Hematopoietic multipotent progenitor cell (in vitro differentiated cells): ENCODE measurements at places on chromosomes 3 and 15. TPM values are rescaled to one million over a fixed set of nuclear protein-coding genes. Genes with fewer than 3 reads are reported as not detected.

Gene FAM81A
- 0.27 TPM for total RNA-seq

- no peak for DNase-seq
Observed at GRCh38 chr3:186246941-186247340, 115.1 kb downstream of the DGKG start.

Gene RPL15
- total RNA-seq: 6,485 TPM

DNA sequence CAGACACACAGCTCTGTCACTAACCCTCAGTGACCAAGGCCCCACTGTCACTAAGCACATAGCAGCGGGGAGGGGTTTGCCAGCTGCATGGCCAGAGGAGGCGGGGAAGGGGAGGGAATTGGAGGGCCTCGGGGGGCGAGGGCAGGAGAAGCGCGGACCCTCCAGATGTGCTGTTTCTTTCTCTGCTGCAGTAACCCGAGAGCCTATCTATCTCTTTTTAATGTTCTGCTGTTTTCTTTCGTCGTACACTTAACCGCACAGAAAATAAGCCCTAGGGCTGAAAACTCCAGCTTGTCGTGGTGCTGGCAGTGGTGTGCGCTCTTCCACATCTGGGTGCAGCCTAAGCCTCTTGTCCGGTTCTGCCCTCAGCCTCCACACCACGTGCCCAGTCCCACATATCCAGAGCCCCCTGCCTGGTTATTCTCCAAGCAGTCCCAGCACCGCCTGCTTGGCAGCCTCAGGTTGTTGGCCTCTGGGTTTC, 51.1 kb downstream of the BDH1 start:
- no peak for DNase-seq

Gene MAP6D1
- 1.3 TPM for total RNA-seq

DNA sequence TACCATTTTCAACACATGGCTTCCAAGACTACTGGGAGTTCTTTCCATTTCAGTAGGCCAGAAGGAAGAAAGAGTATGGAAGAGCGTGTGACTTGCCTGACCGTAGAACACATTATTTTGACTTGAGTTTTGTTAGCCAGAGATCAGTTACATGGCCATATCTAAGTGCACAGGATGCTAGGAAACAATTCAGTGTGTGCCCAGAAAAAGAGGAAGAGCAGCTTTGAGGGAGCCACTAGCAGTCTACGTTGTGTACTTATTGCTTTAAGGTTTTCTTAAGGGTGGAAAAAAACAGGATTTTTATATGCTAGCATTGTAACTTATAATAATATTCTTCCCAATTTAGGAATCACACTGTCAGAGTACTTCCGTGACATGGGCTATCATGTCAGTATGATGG, 44.1 kb upstream of the GRAMD1C start:
- no peak for DNase-seq

DNA sequence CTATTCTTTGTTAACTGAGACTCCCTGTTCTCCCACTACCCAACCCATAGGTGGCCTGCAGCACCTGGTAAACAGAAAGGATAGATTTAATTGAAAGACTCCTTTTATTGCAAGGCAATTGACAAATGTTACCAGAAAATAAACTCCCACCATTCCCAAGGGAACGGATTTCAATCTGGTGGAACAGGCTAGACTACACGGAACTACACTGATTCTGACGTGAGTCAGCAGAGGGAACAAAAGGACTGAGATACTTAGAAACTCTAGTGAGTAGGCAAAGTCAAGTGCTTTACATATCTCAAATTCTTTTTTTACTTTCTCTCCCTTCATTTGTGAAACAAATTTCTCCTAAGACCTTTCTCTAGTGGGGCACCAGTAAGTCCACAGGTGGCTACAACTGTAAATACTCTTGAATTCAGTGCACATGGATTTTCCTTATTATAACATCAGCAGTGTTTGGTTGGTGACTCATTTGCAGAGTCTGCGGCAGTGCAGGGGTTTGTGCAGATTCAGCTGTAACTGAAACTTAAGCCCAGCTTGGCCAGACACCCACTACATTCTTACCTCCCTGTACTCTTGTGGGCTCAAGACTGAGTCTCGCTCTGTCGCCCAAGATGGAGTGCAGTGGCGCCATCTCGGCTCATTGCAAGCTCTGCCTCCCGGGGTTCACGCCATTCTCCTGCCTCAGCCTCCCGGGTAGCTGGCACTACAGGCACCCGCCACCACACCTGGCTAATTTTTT, 34.3 kb upstream of the PLSCR2 start:
- no peak for DNase-seq

GRCh38 chr15:31367021-31367729, 40.5 kb downstream of the KLF13 start:
- no peak for DNase-seq

- DNase-seq: peak; percentile 71
Observed at GRCh38 chr3:179323197-179324110, 623 bp downstream of the ZNF639 start.

GRCh38 chr15:96692826-96693225, 362.3 kb downstream of the NR2F2 start:
- no peak for DNase-seq

DNA sequence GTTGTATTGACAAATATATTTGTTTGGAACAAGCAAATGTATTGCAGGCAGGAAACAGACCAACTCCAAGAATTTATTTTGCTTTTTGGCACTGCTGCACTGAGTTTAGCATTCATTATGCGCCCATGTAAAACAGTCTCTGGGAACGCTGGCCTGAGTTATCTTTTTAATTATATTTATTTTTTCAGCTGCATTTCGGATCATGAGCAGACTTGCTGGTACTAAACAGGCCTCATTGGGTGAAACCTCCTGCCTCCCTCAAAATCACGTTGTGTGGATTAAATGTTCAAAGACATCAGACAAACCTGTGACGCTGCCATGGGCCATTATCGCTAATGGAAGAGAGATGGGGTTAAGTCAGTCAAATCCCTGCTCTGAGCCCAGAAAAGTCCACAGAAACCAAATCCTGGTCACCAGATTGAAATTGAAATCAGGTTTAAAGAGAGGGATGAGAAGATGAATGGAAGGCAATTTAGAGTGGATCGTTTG, 511.1 kb upstream of the PROK2 start:
- DNase-seq: no peak

GRCh38 chr3:150447631-150448465, 39.8 kb downstream of the TSC22D2 start:
- DNase-seq: no peak

GRCh38 chr15:68493629-68494028, 61.7 kb upstream of the ITGA11 start:
- no peak for DNase-seq

Gene HCLS1
- 63.0 TPM for total RNA-seq

DNA sequence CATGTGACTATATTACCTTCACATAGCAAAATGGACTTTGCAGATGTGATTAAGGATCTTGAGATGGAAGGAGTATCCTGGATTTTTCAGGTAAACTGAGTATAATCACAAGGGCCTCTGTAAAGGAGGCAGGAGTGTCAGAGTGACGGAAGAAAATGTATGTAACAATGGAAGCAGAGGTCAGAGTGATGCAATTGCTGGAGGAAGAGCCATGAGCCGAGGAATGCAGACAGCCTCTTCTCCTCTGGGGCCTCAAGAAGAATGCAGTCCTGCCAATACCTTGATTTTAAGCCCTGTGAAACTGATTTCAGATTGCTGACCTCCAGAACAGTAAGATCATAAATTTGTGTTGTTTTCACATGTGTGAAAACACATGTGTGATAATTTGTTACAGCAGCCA, 15.1 kb downstream of the HEMK1 start:
- no peak for DNase-seq

GRCh38 chr3:46853441-46854415, 9.5 kb downstream of the MYL3 start:
- no peak for DNase-seq

Gene GNAT1
- total RNA-seq: not detected

- no peak for DNase-seq
Observed at GRCh38 chr3:108389372-108389771, 93.0 kb downstream of the HHLA2 start.

Gene RTP1
- not detected for total RNA-seq

Gene THBS1
- 16.2 TPM for total RNA-seq

Gene HEMK1
- total RNA-seq: 10.0 TPM

Gene CHRFAM7A
- total RNA-seq: 10.2 TPM

DNA sequence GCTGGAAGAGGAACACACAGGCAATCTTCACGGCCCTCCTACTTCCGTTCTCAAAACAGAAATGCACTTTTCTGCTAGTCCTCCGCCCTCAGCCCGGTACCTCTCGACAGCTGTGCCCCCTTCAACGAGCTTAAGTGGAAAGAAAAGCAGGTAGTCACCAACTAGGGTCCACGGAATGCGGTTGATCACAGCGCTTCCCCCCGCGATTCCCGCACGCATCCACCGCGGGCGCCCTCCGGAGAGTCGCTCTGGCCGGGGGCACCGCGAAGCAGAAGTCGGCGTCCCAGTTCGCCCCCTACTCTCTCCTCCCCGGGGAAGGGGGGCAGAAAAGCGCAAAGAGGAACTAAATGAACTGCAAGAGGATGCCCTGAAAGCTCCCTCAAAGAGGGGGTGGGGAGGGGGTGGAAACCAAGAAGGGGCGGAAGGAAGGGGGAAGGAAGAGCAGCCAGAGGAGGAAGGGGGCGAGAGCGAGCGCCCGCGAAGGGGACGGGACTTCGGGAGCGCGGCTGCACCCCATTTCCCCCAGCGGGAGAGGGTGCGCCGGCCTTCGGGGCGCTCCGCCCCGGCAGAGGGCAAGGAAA, 738 bp downstream of the ACAP2 start:
- peak; percentile 94 for DNase-seq

DNA sequence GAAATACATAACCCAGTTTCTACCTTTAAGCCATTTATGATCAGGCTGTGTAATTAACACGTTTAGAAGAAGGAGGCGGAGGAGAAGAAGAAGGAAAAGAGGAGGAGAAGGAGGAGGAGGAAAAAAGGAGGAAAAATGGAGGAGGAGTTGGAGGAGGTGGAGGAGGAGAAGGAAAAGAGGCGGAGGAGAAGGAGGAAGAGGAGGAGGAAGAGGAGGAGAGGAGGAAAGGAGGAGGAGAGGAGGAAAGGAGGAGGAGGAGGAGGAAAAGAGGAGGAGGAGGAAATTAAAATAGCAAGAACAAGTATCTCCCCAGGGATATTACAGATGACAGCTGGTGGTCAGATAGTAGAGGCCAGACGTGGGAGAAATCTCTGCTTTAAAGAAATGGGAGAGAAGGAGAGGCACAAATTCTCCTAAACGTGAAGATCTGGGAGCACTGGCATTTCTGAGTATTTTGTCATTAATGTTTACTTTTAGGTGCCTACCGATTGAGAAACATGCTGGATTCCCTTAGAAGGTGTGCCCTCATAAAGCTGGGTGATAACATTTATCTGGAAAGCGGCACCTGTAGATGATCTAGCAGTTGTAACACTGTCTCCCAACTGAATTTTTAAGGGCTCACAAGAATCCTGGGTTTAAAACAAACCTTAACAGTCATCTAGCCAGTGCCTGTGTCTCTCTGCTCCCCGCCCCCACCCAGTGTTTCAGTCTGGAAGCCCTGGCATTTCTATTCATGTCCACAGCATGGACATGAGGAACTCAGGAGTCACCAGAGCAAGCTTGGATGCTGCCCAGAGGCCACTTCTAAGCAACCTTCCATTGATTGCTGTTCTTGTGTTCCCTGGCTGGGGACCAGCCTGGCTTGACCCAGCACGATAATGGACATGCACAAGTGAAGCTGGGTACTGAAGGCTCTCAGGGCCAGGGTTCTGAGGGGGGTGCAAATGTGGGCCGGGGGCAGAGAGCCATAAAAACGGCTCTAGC, 75.2 kb downstream of the CHRNA7 start:
- no peak for DNase-seq

DNA sequence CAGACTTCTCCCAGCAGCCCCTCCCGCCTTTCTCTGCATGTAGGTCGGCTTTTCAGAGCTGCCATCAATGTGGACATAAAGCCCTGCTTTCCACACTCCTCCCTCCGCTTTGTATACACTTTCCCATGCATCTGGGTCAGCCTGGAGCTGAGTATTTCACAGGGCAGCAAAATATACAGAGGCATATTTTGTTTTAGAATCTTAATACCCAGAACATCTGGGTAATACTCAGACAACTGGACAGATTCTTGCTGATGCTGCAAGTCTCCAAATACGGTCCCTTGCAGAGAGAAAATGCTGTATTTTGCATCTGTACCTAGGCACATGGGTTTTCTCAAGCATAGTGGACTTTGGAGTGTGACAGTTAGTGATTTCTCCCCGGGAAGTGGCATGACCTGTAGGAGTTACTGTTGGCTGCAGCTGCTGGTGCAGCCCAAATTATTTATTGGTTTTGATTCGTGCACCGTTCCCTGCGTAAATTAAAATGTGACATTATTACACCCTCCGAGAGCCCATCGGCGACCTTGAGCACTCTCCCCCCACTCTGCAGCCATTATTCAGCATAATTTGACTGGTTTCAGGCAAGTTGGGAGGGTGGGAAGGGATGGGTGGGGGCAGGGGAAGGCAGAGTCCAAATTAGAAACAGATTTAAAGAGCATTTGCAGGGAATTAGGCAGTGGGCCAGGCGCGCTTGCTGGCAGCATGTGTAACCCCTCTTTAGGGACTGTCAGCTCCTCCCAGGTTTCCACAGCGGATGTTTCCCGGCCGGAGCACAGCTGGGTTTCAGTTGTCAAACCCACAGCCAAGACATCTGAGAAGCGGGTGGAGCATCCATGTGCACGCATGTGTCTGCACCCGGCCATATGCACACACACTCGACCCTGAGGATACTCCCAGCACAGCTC, 100.8 kb downstream of the CPN2 start:
- no peak for DNase-seq

DNA sequence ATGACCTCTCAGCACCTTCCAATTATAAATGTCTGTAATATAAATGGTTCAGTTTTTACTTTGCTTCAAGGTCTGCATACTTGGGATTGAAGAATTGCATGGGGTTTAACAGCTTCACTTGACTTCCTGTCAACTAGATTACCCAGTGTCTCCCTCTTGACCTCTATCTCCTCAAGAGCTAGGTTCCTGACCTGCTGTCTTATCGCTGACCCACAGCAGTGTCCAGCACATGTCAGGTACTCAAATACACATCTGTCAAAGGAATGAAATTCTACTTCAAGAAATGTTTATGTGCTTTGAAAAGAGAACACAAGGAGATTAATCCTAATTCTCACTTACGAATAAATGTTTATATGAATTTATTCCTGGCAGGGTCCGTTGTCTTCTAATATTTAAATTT, 284.5 kb downstream of the SLC9A9 start:
- no peak for DNase-seq

Gene BTLA
- total RNA-seq: 0.27 TPM

Gene MITF
- 2.2 TPM for total RNA-seq

Gene ZNF80
- not detected for total RNA-seq

Gene ZNF660
- 4.8 TPM for total RNA-seq

Gene ARNT2
- total RNA-seq: 0.54 TPM
